Activated T-cell treated with anti-CD3 and anti-CD28 coated beads, Interleukin-2, amount 50 U/mL, for 72 hours (primary cell): ENCODE measurements at places on chromosomes 16 and 17.
A peak's percentile ranks its signal among the peaks of the same experiment; 100 is the strongest.

- no peaks in the 10 kb centered on the region for H3K36me3 ChIP-seq
- H3K27ac ChIP-seq, result no peak overlapping the region
- no peak overlapping the region for H3K4me3 ChIP-seq
- no peaks in the 10 kb centered on the region for H3K4me1 ChIP-seq
Measured at GRCh38 chr17:79617740-79618382, 7.0 kb upstream of the RBFOX3 start.

- H3K36me3 ChIP-seq, result peaks cover 10% of the 10 kb centered on the region
- H3K4me3 ChIP-seq, result no peak overlapping the region
- no peaks in the 10 kb centered on the region for H3K27me3 ChIP-seq
- DNase-seq, result no peak
- peaks cover 9% of the 10 kb centered on the region for H3K4me1 ChIP-seq
- H3K27ac ChIP-seq, result no peak overlapping the region
Measured at GRCh38 chr16:84663433-84664101, 15.3 kb downstream of the KLHL36 start.

GRCh38 chr17:50953831-50954601 lies 87.9 kb upstream of the TOB1 start:
- H3K27ac ChIP-seq, result no peak overlapping the region
- DNase-seq, result no peak
- no peak overlapping the region for H3K4me3 ChIP-seq
- peaks cover 12% of the 10 kb centered on the region for H3K4me1 ChIP-seq

GRCh38 chr17:71417142-71417541 lies 703.7 kb upstream of the SOX9 start:
- H3K4me1 ChIP-seq, result no peaks in the 10 kb centered on the region
- DNase-seq, result no peak
- no peaks in the 10 kb centered on the region for H3K27me3 ChIP-seq

GRCh38 chr17:19570544-19571062 lies 36.9 kb downstream of the SLC47A1 start:
- peaks cover 18% of the 10 kb centered on the region for H3K27me3 ChIP-seq
- no peak overlapping the region for H3K27ac ChIP-seq
- no peaks in the 10 kb centered on the region for H3K36me3 ChIP-seq
- no peak overlapping the region for H3K4me3 ChIP-seq
- H3K4me1 ChIP-seq, result no peaks in the 10 kb centered on the region

DNA sequence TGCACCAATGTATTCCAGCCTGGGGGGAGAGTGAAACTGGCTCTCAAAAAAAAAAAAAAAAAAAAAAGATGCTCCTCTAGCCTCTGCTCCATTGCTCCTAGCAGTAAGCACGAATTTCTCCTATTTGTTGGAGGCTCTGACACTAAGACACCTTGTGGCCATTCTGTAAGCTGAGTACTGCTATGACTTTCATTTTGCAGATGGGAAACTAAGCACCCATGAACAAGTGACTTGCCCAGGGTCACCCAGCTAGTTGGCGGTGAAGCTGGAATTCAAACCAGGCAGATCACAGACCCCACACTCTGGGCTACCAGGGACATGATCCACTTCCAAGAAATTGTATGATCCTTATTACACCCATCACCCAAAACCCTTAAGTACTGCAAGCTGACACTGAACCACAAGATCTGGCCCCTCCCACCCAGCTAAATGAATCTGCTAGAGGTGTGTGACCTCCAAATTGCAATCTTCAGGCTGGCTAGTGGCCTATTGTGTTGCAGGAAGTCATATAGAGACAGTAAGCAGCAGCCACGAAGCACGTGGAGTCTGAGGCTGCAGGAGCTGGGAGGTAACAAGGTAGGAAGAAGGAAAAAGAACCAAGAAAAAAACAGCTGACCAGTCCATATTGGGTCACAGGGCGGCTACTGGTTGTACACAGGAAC lies 209.4 kb downstream of the XYLT1 start:
- H3K4me3 ChIP-seq, result no peak overlapping the region
- no peaks in the 10 kb centered on the region for H3K36me3 ChIP-seq
- DNase-seq, result peak; percentile 11
- no peaks in the 10 kb centered on the region for H3K27me3 ChIP-seq
- no peak overlapping the region for H3K27ac ChIP-seq

DNA sequence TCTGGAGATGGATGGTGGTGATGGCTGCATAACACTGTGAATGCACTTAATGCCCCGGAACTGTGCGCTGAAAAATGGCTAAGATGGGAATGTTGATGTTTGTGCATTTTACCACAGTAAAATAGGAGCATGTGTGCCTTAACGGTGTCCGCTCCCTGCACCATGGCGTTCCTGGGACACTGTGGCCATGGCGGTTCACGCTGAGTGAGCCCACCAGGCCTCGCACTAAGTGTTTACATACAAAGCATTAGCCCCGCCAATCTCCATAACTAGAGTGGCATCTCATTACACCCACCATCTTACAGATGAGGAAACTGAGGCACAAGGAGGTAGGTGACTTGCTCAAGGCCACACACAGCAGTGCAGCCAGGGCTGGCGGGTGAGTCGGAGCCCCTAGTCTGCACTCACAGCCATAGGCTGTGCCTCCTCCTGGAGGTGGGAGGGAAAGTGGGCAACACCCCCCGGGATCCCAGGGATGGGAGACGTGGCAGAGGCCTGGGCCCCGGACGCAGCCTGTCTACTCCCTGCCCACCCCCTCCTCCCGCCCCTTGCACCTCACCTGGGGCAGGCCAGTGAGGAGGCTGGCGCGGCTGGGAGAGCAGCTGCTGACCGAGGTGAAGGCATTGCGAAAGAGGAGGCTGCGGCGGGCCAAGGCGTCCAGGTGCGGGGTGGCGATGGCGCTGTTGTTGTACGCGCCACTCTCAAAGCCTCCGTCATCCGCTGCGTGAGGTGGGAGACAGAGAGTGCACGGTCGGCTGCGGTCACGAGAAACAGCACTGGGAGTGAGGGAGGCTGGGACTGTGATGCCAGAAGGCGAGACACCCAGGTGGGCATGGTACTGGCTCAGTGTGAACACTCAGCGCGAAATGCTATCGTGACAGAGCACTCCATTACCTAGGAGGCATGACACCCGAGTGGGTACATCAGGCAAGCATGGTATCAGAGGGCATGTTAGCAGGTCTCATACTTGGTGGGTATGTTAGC lies 3.4 kb downstream of the SGSH start:
- no peak overlapping the region for H3K4me3 ChIP-seq
- no peaks in the 10 kb centered on the region for H3K27me3 ChIP-seq
- H3K27ac ChIP-seq, result no peak overlapping the region
- H3K36me3 ChIP-seq, result peaks cover 14% of the 10 kb centered on the region

GRCh38 chr16:87115646-87116045 lies 201.5 kb downstream of the C16orf95 start:
- H3K27me3 ChIP-seq, result peaks cover 10% of the 10 kb centered on the region
- DNase-seq, result no peak
- no peaks in the 10 kb centered on the region for H3K36me3 ChIP-seq
- no peaks in the 10 kb centered on the region for H3K4me1 ChIP-seq

DNA sequence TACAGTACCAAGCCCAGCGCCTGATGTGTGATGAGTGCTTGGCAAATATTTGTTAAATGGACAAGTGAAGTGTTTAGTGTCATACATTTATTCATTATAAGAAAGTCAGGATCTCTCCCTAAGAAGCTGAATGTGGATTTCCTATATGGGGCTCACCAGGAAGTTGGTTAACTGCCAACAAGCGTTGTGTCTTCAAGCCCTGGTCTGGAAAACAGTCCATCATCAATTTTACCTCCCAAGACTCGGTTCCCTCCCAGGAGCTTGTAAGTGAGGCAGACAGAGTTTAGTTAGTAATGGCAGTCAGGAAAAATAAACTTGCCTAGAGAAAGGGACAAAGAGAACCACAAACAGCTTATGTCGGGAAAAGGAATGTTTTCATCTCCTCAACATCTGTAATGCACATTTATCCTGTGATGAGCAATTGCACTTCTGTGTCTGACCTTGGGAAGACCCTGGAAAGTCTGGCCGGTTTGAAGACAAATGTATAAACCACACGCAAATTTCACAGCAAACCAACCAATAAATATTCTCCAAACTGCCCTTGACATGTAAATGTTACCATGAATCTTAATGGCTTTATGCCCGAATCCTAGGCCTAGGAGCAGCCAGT lies 28.3 kb downstream of the C16orf95 start:
- DNase-seq, result no peak
- H3K27me3 ChIP-seq, result no peaks in the 10 kb centered on the region
- no peak overlapping the region for H3K27ac ChIP-seq
- H3K36me3 ChIP-seq, result peaks cover 3% of the 10 kb centered on the region
- H3K4me3 ChIP-seq, result no peak overlapping the region
- no peaks in the 10 kb centered on the region for H3K4me1 ChIP-seq

DNA sequence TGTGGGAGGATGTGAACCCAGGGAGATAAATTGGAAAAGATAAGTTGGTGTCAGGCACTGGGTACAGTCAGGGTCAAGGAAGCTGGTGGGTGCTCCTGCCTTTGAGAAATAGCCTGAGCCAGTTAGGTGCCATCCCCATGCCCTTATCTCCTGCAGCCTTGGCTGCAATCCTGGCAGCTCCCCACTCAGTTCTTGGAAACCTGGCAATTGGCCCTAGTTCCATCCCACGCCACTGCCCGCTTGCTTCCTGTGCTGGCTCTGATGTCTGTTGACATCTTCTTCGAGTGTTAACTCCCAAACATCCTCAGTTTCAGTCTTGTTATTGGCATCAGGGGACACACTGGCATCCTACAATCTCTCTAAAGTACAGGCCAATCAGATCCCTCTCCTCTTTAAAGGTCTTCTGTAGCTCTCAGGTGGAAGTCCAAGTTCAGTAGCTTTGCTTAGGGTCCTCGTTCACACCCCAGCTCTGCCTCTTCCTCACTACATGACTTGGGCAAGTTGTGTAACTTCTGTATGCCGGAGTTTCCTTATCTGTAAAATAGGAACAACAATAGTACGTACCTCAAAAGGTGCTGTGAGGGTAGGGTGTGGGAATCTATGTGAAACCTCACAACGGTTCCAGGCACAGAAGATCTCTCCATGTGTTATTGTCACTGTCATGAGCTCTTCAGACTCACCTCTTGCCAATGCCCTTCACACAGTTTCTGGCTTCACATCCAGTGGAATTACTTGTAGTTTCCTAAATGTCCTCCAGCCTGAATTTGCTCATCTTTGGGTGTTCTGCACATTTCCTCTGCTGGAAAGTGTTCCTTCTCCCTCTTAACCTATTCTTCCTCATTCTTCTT lies 13.5 kb upstream of the PRKAR1A start:
- peaks cover 11% of the 10 kb centered on the region for H3K27me3 ChIP-seq
- H3K27ac ChIP-seq, result peak overlapping the region; percentile 77
- peaks cover 16% of the 10 kb centered on the region for H3K4me1 ChIP-seq
- H3K4me3 ChIP-seq, result peak overlapping the region; percentile 49
- no peak for DNase-seq

DNA sequence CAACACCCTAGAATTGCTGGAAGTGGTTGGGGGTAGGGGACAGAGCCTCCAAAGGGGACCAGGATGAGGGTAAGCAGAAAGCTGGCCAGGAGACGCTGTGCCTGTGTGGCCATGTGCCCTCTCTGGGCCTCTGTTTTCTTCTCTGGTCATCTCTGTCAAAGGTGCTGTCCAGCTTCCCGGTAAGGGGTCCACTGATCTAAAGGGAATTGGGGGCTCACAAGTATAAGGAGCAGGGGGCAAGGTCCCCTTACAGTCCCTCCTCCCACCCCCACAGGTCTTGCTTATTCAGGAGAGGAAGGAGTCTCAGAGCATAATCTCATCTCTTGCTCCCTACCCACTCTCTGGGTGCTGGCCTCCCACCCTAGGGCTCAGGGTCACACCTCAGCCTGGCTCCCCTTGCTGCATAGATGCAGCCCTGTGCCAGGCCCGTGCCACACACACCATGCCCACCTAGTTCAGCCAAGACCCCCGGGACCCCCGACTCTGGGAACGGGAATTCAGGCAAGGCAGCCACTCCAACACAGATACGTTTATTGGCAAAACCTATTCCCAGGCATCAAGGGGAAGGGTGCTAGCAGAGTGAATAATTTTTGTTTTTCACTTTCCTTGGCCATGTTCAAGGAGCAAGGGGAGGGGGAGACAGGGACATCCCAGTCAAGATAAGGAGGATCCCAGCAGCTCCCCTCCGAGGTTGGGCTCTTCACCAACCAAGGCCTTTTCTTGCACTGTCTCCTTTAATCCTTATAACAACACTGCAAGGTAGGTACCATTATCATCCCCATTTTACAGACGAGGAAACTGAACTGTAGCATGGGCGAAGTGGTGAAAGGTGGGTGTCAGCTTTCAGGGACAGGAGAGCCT lies 19.8 kb downstream of the SLC4A1 start:
- no peak overlapping the region for H3K27ac ChIP-seq
- H3K27me3 ChIP-seq, result no peaks in the 10 kb centered on the region
- H3K4me1 ChIP-seq, result peaks cover 39% of the 10 kb centered on the region
- no peaks in the 10 kb centered on the region for H3K36me3 ChIP-seq
- no peak for DNase-seq

DNA sequence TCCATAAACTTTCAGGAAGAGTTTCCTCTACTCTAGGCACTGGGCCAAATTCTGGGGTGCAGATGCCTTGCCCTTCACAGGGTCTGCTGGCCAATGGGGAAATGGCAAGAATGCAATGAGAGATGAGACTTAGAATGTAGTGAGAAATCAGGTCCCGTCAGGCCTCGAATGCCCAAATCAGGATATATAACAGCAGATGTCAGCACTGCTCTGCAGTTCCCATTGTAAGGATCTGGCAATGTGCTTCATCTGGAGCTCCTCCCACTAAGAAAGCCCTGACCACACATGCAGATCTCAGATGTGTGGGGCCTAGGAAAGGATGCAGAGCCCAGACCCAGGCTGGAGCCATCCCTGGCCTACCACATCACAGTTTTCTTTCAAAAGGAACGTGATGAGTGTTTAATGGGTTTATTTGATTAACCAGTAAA lies 13.9 kb upstream of the LPCAT2 start:
- no peak overlapping the region for H3K4me3 ChIP-seq
- H3K27me3 ChIP-seq, result peaks cover 17% of the 10 kb centered on the region
- H3K27ac ChIP-seq, result no peak overlapping the region
- no peak for DNase-seq
- no peaks in the 10 kb centered on the region for H3K36me3 ChIP-seq

- no peak for DNase-seq
- no peak overlapping the region for H3K27ac ChIP-seq
- H3K4me1 ChIP-seq, result peaks cover 13% of the 10 kb centered on the region
- no peak overlapping the region for H3K4me3 ChIP-seq
- no peaks in the 10 kb centered on the region for H3K36me3 ChIP-seq
Measured at GRCh38 chr16:49457196-49457595, 83.6 kb downstream of the C16orf78 start.

GRCh38 chr16:71552698-71553503 lies 24.0 kb downstream of the TAT start:
- H3K4me1 ChIP-seq, result no peaks in the 10 kb centered on the region
- H3K4me3 ChIP-seq, result no peak overlapping the region
- no peak for DNase-seq
- no peaks in the 10 kb centered on the region for H3K36me3 ChIP-seq

DNA sequence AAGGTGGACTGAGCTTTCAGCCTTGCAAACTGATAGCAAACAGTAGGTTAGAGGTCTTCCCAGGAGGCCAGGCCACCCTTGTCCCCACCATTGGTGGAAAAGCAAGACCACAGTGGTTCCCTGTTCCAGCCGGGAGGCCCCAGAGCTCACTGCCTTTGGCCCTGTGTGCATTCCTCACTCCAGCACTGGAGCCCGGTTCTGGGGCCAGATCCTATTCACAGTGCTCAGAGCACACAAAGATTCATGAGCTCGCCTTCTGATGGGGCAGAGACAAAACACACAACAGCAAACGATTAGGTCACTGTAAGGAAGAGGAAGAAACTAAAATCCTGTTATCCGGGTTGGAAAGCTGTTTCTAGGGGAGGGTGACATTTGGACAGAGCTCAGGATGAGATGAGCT lies 5.6 kb upstream of the PGS1 start:
- H3K27me3 ChIP-seq, result no peaks in the 10 kb centered on the region
- no peak overlapping the region for H3K4me3 ChIP-seq
- DNase-seq, result no peak
- H3K4me1 ChIP-seq, result peaks cover 25% of the 10 kb centered on the region
- no peaks in the 10 kb centered on the region for H3K36me3 ChIP-seq
